SHP77 (cell line): ENCODE measurements at places on chromosomes 6 and 20.

DNA sequence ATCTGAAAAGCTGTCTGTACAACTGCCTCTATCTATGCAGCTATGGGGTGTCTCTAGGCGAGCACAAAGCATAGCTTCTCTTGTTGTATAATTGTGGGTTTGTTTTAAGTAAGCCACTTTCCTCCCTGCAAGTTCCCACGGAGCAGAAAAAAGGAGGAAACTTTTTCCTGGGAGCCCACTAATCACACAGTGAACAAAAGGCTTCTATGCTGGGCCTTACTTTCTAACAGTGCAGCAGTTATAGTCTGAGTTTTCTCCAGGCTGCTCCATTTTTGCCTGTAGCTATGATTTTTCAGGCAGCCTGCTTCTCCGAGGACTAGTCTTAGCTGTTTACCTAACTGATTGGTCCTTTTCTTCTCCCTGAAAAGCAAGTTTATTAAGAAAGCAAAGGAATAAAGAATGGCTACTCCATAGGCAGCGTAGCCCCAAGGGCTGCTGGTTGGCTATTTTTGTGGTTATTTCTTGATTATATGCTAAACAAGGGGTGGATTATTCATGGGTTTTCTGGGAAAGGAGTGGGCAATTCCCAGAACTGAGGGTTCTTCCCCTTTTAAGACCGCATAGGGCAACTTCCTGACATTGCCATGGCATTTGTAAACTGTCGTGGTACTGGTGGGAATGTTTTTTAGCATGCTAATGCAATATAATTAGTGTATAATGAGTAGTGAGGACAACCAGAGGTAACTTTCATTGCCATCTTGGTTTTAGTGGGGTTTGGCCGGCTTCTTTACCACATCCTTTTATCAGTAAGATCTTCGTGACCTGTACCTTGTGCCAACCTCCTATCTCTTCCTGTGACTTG is 84.3 kb downstream of the OPRM1 start:
- no peak for DNase-seq

GRCh38 chr6:154306696-154307095 is 49.9 kb downstream of the IPCEF1 start:
- DNase-seq = no peak

- DNase-seq = no peak
These were observed 26.8 kb downstream of the DACT2 start for GRCh38 chr6:168292826-168293225.

DNA sequence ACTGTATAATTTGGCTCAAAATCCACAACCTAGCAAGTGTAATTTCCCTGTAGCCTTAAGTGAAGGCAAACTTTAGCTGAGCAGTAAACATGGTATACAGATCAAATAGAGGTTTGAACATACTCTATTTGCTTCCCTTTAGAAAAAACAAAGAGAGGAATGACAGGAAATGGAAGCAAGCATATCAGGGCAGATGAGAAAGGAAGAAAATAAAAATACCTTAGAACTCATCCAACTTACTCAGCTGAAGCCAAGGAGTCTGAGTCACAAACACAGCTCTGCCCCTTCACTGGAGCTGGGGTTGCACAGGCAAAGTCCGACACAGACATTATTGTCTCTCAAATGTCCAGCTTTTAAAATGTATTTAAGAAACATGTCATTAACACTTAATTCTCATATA is 379.9 kb upstream of the IRAK1BP1 start:
- no peak for DNase-seq

- no peak for DNase-seq
These were observed 200.8 kb upstream of the BTBD3 start for GRCh38 chr20:11716945-11717248.

- DNase-seq = no peak
These were observed 8.5 kb downstream of the JARID2 start for GRCh38 chr6:15254070-15254975.

DNA sequence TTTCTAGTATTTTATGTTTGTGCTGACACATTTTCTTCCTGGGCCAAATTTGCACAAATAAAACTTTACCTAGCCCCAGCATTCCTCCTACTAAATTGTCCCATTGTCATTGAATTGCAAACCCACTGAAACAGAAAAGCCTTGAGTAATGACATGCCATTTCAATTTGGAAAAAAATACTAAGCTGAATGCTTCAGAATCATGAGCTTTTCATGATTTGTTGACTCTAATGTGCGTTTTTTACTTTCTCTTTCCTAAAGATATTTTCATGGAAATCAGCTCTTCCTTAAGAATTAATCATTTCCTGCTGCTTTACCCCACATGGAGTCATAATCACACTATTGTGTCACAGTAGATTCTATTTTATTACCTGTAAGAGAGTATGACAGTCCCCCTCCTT is 47.4 kb downstream of the TRDN start:
- no peak for DNase-seq

GRCh38 chr20:24452498-24453127 is 16.8 kb upstream of the SYNDIG1 start:
- no peak for DNase-seq
